Activated CD8-positive, alpha-beta T cell treated with anti-CD3 and anti-CD28 coated beads, Interleukin-2, amount 10 ng/mL, durations not matched to agents 7 days and 5 days (primary cell): ENCODE measurements at places on chromosomes 3 and 15. TPM values are rescaled to one million over a fixed set of nuclear protein-coding genes. Genes with fewer than 3 reads are reported as not detected.

The GP9 gene
- not detected for total RNA-seq

The CMTM8 gene
- total RNA-seq: 2.1 TPM

The ASB14 gene
- total RNA-seq: not detected

The PARL gene
- 45.6 TPM for total RNA-seq

- no peak for DNase-seq
- no peak overlapping the region for H3K4me3 ChIP-seq
- no peaks in the 10 kb centered on the region for H3K27me3 ChIP-seq
- no peak overlapping the region for H3K27ac ChIP-seq
- peaks cover 47% of the 10 kb centered on the region for H3K36me3 ChIP-seq
Measured at GRCh38 chr3:48628277-48629017, 6.8 kb downstream of the SLC26A6 start.

DNA sequence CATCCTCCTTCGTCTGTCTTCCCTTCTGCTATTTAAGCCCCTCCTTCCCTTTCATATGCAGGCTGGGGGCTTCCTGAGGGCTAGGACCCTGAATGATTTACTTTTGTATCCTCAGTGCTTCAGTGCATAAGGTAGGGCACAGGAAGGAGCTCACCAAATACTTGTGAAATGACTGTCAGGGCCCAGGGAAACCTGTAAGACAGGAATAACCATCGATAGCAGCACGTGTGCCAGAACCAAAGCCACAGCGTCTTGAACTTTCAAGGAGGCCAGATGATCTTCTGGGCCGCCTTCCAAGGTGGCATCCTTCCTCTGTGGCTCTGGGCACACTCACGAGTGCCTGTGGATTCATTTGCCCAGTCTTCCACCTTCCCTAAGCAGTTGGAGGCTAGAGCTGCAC lies 3.9 kb downstream of the TMED3 start:
- H3K4me1 ChIP-seq: peaks cover 47% of the 10 kb centered on the region
- H3K27me3 ChIP-seq: peaks cover 4% of the 10 kb centered on the region
- no peak overlapping the region for H3K4me3 ChIP-seq
- no peak for DNase-seq
- peaks cover 69% of the 10 kb centered on the region for H3K36me3 ChIP-seq
- no peak overlapping the region for H3K27ac ChIP-seq

DNA sequence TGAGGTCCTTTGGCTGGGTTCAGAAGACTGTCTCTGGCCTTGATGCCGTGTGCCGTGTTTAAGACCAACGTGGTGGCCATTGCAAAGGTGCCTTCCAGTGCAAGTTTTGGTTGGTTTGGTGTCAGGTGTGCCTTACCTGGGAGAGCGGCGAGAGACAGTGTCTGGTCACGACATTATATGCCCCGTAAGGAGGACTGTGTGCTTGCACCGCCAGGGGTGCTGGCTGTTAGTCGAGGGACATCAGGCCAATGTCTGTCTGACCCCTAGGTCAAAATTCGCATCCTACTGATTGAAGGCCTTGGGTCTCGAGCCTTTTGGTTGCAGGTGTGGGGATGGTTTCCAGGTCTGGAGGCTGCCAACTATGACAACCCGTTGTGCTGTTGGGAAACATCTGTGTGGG lies 111.9 kb downstream of the SNRPN start:
- no peaks in the 10 kb centered on the region for H3K4me1 ChIP-seq
- H3K4me3 ChIP-seq: no peak overlapping the region
- no peak for DNase-seq
- H3K27me3 ChIP-seq: no peaks in the 10 kb centered on the region

- H3K4me3 ChIP-seq: no peak overlapping the region
- H3K36me3 ChIP-seq: no peaks in the 10 kb centered on the region
- peaks cover 3% of the 10 kb centered on the region for H3K4me1 ChIP-seq
- H3K27ac ChIP-seq: no peak overlapping the region
Measured at GRCh38 chr3:193488741-193489140, 66.0 kb downstream of the ATP13A4 start.

DNA sequence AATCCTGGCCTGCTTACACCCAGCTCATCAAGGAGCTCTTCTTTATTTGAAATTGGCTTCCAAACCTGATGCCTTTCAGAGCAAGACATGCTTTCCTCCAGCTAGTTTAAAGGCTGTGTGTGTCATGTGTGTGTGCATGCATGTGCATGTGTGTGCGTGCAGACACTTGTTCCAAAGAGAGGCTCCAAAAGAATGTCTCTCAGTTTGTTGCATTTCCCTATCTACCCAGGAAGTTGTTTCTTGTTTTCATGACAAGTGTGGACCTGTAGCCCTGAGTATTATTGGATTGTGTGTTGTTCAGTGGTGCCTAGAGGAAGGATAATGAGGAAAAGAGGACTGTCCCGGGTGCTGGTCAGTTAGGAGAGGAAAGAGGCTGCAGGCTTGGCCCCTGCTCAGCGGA lies 240.0 kb downstream of the THSD4 start:
- no peak overlapping the region for H3K27ac ChIP-seq
- H3K36me3 ChIP-seq: no peaks in the 10 kb centered on the region
- peaks cover 2% of the 10 kb centered on the region for H3K27me3 ChIP-seq
- H3K4me3 ChIP-seq: no peak overlapping the region

GRCh38 chr15:58438956-58439355 lies 7.2 kb downstream of the LIPC start:
- no peaks in the 10 kb centered on the region for H3K36me3 ChIP-seq
- DNase-seq: peak; percentile 71
- H3K4me3 ChIP-seq: no peak overlapping the region
- H3K27ac ChIP-seq: peak overlapping the region; percentile 40
- no peaks in the 10 kb centered on the region for H3K27me3 ChIP-seq
- H3K4me1 ChIP-seq: peaks cover 37% of the 10 kb centered on the region

- H3K27ac ChIP-seq: no peak overlapping the region
- DNase-seq: no peak
- H3K36me3 ChIP-seq: peaks cover 22% of the 10 kb centered on the region
- H3K4me3 ChIP-seq: no peak overlapping the region
- no peaks in the 10 kb centered on the region for H3K27me3 ChIP-seq
- H3K4me1 ChIP-seq: peaks cover 89% of the 10 kb centered on the region
Measured at GRCh38 chr15:40050788-40051470, 11.9 kb upstream of the SRP14 start.

DNA sequence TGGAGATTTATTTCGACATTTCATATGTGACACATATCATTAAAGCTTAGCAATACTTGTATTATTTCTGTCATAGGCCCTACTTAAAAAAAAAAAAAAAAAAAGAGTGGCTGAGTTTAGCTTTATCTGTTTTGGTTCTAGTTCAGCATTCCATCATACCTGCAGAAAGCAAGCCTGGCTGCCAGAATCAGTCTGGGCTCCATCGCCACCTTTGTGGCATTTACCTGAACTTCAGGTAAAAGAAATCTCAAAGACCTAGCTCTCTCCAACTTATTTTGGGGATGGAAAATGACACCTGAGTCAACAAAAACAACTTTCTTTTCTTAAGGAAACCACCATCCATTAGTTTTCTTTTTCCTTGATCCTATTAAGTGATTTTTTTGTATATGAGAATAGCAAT lies 82.1 kb downstream of the NEK10 start:
- H3K36me3 ChIP-seq: peaks cover 2% of the 10 kb centered on the region
- no peak for DNase-seq
- H3K4me1 ChIP-seq: no peaks in the 10 kb centered on the region
- H3K27me3 ChIP-seq: no peaks in the 10 kb centered on the region

- H3K4me3 ChIP-seq: no peak overlapping the region
- H3K27me3 ChIP-seq: peaks cover 22% of the 10 kb centered on the region
- H3K36me3 ChIP-seq: no peaks in the 10 kb centered on the region
- no peaks in the 10 kb centered on the region for H3K4me1 ChIP-seq
- no peak overlapping the region for H3K27ac ChIP-seq
- no peak for DNase-seq
Measured at GRCh38 chr3:159838938-159839337, 149.7 kb upstream of the IL12A start.
